ENCODE measurements at places on chromosomes 2 and 18.

DNA sequence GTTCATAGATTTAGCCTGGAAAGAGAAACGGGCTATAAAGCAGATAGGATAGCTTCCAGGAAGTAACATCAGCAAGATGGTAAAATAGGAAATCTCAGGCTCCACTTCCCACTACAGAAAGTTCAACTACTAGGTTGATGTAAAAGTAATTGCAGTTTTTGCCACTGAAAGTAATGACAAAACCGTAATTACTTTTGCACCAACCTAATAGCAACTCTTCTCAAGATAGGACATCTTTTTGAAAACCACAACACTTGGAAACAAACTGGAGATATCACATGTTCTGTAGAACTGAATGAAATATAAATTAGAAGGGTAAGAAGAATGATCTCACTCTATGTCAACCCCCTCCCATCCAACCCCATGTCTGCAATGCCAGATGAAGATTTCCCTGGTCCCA lies 1154.3 kb downstream of the BCL11A start:
- DNase-seq: no peak

GRCh38 chr18:1458547-1458946 lies 553.9 kb downstream of the ADCYAP1 start:
- no peak for DNase-seq

GRCh38 chr2:130972410-130972809 lies 120.8 kb downstream of the FAM168B start:
- DNase-seq: no peak

GRCh38 chr18:12911025-12911928 lies 27.2 kb upstream of the PTPN2 start:
- DNase-seq: no peak

GRCh38 chr18:29962579-29962978 lies 1080.0 kb downstream of the DSC3 start:
- DNase-seq: no peak

GRCh38 chr2:202115479-202115971 lies 42.5 kb downstream of the KIAA2012 start:
- DNase-seq: no peak

DNA sequence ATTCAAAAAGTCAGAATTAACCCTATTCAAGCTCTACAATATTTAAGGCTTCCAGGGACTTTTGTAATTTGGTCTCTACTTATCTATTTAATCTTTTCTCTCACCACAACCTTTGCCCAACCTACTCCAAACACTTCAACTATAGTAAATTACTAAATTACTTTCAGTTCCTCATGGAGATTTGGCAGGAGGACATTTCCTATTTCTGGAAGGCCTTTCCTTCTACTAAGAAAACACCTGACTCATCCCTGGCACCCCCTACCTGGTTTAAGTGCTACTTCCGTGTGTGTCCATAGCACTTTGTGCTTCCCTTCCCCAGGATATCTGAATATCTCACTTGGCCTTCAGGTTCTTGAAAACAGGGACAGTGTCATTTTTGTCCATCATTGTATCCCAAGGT lies 96.3 kb downstream of the UPP2 start:
- no peak for DNase-seq

GRCh38 chr2:37795456-37795855 lies 124.0 kb upstream of the CDC42EP3 start:
- no peak for DNase-seq

GRCh38 chr2:235752846-235753245 lies 259.0 kb downstream of the AGAP1 start:
- no peak for DNase-seq

DNA sequence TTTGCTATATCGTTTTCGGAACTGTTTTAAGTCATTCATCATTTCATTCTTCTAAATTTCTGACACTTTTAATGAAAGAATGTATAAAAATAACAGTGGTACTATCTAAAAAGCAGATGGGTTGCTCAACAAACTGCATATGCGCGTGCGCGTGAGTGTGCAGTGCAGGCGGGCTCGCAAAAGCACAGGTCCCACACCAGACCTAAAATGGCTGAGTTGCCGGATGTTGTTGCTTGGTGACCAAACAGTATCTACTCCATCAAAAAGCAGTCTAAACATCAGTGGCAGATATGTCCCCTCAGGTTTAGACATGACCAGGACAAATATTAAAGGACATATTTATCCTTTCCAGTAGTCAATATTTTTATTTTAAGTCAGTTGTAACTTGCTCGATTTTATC lies 5.1 kb downstream of the NOL4 start:
- no peak for DNase-seq

DNA sequence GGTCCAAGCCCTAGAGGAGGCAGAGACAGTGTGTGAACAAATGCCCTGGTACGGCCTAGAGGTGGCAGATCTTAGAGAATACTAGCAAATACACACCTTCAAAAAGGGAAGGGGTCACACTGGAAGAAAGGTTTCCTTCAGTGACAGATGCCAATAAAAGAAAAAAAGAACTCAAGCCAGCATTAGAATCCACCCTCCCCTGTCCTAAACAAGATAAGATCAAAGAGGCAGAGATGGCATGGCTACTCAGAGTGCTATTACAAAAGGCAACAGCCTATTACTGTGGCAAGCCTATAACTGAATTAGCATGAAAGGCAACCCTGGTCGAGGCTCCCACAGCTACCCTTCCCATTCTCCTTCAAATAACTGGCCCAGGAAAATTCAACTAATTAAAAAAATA lies 69.6 kb downstream of the SMC6 start:
- no peak for DNase-seq

- DNase-seq: no peak
Measured at GRCh38 chr18:80046961-80047541, 12.8 kb downstream of the RBFA start.

DNA sequence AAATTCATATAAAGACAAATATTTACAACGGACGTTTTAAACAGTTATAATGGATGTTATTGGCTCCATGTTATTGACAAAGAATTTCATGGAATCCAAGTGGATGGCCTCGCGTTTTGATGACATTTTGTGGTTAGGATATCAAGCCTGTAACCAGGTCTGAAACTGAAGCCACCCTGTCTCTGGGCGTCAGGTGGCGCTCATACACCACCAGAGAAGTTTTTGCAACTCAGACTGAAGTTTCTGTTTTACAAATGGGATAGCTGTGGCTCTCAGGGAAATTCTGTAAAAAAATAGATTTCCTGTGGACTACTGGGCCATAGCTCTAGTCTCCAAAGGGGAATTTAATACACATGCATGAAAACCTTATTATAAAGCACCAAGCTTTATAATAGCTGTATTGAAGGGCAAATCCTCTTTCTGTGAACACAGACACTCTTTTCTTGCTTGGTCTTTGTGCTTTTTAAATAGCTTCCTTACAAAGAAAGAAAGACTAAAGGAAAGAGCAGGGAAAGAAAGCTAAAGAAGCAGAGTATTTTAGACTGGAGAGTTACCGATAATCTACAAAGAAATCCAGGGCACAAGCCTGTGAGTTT lies 86.7 kb downstream of the C18orf54 start:
- DNase-seq: no peak

GRCh38 chr2:144942516-144943256 lies 422.8 kb upstream of the ZEB2 start:
- no peak for DNase-seq

GRCh38 chr2:239004274-239005015 lies 156.6 kb downstream of the TWIST2 start:
- DNase-seq: no peak

DNA sequence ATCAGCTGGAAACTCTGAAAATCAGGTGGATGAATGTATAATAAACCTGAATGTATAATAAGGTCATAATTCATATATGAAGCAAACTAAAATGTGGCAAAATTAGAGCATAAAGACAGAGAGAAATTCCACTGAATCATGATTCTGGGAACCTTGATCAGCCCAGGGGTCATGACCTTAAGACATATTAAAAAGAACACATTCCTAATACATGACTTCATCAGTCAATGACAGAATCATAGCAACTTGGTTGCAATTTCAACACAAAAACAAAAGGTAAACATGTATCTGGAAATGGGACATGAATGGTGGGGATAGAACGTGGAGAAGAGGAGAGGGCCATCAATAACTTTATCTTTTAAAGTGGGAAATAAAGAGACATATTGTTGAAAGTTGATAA lies 17.6 kb downstream of the AFF3 start:
- DNase-seq: no peak

- DNase-seq: no peak
Measured at GRCh38 chr18:63112706-63113105, 206.9 kb downstream of the BCL2 start.

GRCh38 chr2:233817995-233818638 lies 36.2 kb downstream of the HJURP start:
- no peak for DNase-seq

GRCh38 chr2:241941691-241942301 lies 72.3 kb downstream of the RTP5 start:
- DNase-seq: no peak

GRCh38 chr2:137689549-137689948 lies 274.7 kb upstream of the HNMT start:
- DNase-seq: no peak

DNA sequence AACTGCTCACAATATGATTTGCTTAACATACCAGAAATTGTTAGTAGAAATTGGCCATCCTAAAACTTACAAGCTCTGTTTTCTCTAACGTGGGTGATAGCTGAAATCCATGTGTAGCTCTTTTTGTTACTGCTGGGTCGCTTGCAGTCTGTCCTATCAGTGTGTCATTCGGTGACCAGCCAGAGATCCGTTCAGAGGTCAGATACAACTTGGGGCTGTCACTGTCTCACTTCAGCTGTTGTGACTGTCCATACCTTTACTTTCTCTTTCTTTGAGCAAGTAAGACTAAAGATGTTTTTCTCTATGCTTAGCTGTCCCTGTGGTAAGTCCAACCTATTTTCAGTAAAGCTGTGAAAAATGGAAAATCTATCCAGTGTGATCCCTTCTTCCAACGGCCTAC lies 282.9 kb upstream of the KCNH7 start:
- DNase-seq: no peak

- no peak for DNase-seq
Measured at GRCh38 chr2:81852651-81853050, 1548.1 kb upstream of the LRRTM1 start.

- no peak for DNase-seq
Measured at GRCh38 chr2:16117791-16118610, 177.7 kb downstream of the MYCN start.

- DNase-seq: no peak
Measured at GRCh38 chr18:69648486-69648885, 247.8 kb downstream of the DOK6 start.

DNA sequence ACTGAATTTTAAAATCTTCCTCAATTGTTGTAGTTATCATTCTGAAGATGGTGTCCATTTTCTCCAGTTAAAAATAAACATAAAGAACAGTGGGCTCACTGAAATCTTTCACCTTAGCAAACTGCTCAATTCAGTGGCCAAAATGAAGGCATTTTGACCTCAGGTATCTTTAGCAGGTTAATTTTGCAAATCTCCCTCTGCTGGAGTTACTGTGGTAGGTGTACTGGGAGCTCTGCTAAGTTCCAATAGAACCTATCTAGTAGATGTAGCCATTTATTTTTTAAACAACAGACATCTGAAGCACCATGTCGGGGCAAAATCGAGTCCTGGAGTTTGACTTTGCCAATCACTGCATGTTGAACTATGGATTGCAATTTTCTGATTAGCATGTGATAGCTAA lies 177.1 kb downstream of the IRS1 start:
- no peak for DNase-seq

DNA sequence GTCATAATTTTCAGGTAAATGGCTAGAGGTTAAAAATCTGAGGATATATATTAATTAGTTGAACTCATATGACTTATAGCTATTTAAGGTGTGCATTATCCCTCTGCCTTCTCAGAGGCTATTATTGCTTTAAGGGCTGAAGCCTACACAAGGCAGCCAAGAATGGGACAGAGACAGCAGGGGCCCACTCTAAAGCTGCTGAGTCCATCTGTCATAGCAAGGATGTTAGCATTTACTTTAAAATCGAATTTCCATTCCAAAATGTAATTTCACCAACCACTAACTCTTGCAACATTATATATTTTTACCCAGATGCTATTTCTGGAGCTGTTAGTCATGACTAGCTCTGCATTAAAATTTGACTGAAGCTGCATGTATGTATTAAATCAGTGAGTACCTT lies 236.3 kb upstream of the FSIP2 start:
- no peak for DNase-seq

- DNase-seq: no peak
Measured at GRCh38 chr2:85976106-85976920, 87.5 kb upstream of the ST3GAL5 start.

- no peak for DNase-seq
Measured at GRCh38 chr18:4369705-4370104, 85.4 kb downstream of the DLGAP1 start.

GRCh38 chr2:17950006-17950405 lies 71.5 kb downstream of the KCNS3 start:
- DNase-seq: no peak

GRCh38 chr2:20611077-20611843 lies 39.6 kb downstream of the HS1BP3 start:
- no peak for DNase-seq

DNA sequence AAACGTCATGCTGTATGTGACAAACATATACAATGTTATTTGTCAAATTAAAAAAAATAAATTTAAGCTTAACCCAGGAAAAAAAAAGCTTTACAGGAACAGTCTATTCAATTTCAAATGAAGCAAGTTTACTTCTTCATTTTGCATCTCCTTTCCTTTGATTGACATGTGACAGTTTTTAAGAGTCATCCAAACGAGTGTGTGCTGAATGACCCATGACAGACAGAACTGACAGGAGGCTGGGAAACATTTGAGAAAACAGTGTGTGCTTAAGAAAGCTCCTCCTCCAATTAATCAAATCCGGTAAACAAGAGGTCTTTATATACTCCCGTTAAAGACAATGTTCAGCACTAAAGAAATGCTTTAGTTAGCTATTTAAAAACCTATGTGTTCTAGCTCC lies 177.7 kb downstream of the SRBD1 start:
- no peak for DNase-seq

- DNase-seq: no peak
Measured at GRCh38 chr2:112848833-112849232, 12.3 kb upstream of the IL1B start.

GRCh38 chr2:111622859-111623258 lies 261.1 kb downstream of the ANAPC1 start:
- DNase-seq: no peak

DNA sequence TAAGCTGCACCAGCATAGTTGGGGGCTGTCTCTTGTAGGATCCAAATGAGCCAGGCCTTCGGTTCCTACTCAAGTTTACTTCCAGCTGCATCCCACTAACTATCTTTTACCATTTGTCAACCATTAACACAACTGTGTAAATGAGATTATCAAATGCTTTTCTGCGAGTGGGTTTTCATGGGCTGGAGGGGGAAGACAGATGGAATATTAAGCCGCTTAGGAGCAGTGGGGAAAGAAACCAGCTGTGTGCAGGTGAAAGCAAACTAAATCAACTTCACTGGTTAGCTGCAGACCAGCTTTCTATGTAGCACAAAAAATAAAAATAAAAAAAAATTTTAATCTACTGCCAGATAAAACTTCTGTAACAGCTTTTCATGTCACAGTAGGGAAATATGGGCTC lies 307.3 kb upstream of the FBXO11 start:
- no peak for DNase-seq

GRCh38 chr18:6682437-6683111 lies 46.9 kb upstream of the ARHGAP28 start:
- DNase-seq: no peak

GRCh38 chr18:76258209-76258608 lies 236.8 kb downstream of the ZNF516 start:
- no peak for DNase-seq

Data from NCI-H1048 (cell line).